ENCODE measurements at places on chromosomes 5 and 9.

GRCh38 chr5:71891856-71892255 lies 172.8 kb downstream of the CARTPT start:
- no peak for DNase-seq

DNA sequence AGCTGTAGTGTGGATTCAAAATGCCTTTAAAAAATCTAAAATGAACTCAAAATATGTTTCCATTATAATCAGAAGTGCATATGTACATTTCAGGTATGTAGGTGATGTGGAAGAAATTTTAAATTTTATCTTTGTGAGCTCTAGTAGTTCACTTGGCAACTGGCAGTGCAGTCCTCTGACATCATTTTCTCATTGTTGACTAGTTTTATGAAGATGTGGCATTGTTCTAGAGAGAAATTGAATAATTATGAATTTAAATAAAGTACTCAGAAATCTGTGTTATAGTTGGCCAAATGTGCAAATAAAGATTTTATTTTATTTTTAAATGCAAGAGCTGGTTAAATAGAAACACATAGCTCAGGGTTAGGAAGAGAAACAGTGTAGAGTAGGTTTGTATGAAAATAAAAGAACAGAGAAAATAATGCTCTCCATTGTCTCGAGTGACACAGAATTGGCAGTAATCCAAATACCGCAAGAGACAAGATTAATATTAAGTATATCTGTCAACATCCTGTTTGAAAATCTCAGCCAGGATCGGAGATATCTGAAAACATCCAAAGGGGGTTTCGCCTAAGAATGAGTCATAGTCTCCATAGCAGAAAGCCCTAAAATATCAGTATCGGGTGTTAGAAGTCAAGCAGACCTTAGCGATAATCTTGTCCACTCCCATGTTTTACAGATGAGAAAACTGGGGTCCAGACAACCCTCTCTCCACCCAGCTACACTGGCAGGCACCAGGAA lies 189.4 kb downstream of the CCDC192 start:
- DNase-seq: no peak

- no peak for DNase-seq
Measured at GRCh38 chr9:113176803-113177202, 26.0 kb downstream of the SLC31A2 start.

DNA sequence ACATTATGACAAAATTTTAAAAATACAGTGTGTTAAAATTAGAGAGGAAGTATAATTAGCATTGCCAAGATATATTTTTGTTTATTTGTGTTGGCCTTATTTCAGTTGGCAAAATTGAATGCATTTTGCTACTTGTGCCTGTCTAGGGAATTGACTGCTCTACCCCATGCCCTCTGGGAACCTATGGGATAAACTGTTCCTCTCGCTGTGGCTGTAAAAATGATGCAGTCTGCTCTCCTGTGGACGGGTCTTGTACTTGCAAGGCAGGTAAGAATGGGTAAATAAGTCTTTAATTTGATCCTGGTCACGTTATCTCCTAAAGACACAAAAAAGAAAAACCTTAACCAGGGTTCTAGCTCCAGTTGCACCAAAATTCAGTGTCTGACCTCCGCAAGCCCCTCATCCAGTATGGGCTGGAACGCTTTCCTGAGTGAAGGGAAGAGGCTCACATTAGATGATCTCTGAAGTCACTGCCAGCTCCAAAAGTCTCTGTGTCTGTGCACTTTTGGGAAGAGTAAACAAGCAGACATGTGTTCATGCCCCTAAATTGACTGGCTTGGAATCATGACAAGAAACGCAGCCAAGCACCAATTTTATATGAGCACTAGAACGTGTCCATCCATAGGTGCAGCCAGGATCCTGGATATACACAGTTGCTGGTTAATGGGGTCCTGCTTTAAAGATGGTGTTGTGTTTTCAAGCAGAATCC lies 98.3 kb upstream of the PRRC1 start:
- no peak for DNase-seq

- DNase-seq: no peak
Measured at GRCh38 chr5:103264508-103264907, 5.9 kb downstream of the MACIR start.

Measured in activated CD4-positive, alpha-beta T cell treated with anti-CD3 and anti-CD28 coated beads for 36 hours (primary cell).